Left colon (tissue), 2 donors: ENCODE measurements at places on chromosomes 3 and 15.

- no peak for DNase-seq
These were observed 45.1 kb upstream of the LPP start for GRCh38 chr3:188108703-188109412.

DNA sequence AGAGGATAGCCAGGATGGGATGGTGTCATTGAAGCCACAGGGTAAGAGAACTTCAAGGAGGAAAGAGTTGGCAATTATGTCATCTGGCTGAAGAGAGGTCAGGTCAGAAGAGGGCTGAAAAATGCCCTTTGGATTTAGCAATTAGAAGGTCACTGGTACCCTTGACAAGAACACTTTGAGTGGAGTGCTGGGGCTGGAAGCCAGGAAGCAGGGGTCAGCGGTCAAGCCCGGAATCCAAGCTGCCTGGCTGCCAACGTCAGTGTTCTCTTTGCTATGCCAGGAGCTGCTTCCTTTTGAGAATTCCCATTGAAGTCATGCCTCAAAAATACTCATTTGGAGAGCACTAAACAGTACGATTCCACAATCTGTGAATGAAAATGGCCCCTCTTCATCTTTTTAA is 386.5 kb downstream of the SHQ1 start:
- no peak for DNase-seq

DNA sequence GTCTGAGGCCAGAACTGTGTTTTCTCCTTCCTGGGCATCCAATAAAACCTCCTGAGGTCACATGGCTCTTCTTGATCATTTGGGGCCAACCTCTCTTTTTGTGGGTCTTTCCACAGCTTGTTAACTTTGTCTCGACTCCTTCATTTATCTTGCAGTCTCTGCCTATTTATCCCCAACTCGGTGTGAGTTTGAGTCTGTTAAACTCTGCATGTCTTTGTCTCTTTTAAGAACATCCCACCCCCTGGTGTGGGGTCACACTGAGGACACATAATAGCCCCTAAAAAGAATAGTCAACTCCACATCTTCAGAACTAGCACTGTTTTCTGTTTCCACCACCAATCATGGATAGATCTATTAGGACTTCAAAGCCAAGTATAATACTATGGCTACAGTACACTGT is 187.2 kb downstream of the TLE3 start:
- DNase-seq = no peak

GRCh38 chr3:103657756-103658155 is 1222.9 kb downstream of the ZPLD1 start:
- DNase-seq = no peak

DNA sequence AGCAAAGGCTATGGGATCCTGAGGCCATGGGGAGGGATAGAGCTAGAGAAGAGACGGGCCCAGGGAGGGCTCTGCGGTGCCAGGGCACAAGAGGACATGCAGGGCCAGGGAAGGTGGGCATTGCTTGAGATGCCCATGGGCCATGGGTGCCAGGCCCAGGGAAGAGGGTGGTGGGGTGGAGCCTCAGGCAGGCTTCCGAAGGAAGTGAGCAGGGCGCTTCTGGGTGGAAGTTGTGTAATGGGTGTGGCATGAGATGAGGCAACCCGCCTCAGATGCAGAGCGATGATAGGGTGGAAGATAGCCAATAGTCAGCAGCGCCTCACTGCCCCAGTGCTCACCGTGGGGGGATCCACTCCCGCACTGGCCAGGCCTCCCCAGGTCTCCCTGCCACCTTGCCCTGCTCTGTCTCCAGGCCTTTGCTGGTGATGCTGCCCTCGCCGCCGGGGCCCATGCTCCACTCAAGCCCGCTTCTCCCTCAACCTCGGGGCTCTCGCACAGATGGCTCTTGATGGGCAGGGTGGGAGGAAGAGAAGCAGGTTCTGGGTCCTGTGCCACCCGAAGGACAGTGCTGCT is 51.4 kb downstream of the DNAJB8 start:
- DNase-seq = no peak

DNA sequence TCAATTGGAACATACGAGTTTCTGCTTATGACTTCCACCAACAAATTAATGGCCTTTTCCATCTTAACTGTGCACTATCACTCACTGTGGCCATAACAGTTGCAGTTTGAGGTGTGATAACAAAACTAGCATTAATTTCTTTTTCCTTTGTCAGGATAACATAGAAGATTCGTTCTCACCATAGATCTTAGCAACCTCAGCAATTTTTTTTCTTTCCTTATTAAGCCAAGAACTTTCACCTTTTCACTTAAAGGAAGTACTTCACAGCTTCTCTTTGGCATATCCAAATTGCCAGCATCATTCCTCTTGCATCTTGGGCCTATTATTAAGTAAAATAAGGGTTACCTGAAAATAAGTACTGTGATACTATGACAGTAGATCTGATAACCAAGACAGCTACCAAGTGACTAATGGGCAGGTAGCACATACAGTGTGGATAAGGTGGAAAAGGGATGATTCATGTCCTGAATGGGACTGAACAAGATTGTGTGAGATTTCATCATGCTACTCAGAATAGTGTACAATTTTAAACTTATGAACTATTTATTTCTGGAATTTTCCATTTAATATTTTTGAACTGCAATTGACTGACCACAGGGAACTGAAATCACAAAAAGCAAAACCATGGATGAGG is 46.6 kb downstream of the CEP70 start:
- DNase-seq = no peak

GRCh38 chr15:50487287-50487686 is 59.2 kb downstream of the USP50 start:
- no peak for DNase-seq

GRCh38 chr3:56860939-56861338 is 59.2 kb upstream of the ARHGEF3 start:
- no peak for DNase-seq
